ENCODE measurements at places on chromosomes 7 and 10.

- DNase-seq = no peak
These were observed 778.6 kb upstream of the C7orf33 start for GRCh38 chr7:147811923-147812322.

DNA sequence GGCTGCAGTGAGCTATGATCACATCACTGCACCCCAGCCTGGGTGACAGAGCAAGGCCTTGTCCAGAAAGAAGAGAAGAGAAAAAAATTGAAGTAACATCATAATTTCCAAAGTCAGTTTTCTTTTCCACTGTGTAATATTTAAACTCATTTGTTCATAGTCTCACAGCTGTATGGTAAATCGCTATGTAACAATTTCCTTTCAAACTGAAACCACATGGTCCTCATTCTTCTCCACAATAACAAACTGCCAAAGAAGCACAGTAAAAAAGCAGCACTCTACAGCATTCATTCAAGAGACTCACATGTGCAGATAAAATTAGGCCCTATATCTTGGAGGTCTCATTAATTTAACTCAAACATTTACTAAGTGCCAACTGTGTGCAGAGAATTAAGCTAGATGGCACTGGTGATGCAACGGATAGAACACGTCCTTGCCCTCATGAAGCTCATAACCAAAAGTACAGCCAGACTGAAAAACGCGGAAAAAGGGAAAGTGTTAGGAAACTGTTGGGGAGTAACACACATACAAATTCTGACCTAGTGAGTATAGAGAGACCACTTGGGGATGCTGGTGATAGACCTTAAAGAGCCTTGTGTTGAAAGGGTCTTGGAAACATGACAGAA, 174.0 kb upstream of the KCTD7 start:
- DNase-seq = no peak

GRCh38 chr10:53579773-53580172, 807.2 kb upstream of the MBL2 start:
- DNase-seq = no peak

GRCh38 chr10:132360766-132361447, 28.9 kb downstream of the LRRC27 start:
- DNase-seq = no peak

DNA sequence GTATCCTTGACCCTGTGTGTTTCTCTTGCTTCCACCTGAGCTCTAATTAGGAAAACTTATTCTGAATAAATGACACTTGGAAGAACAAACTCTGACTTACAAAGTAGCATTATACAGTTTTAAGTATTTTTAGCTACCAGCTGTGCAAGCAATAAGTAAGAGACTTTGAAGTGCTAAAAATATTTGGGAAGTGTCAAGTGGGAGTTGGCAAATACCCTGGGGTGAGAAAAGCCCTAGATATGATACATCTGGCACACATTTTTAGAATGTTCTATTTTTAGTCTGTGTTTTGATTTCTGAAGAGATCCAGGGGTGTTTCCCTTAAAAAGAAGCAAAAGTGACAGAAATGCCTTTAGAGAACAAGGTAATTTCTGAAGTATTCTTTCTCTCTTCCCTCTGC, 132.7 kb upstream of the TEX47 start:
- DNase-seq = no peak

- DNase-seq = no peak
These were observed 4.5 kb upstream of the CCDC6 start for GRCh38 chr10:59910867-59911266.

DNA sequence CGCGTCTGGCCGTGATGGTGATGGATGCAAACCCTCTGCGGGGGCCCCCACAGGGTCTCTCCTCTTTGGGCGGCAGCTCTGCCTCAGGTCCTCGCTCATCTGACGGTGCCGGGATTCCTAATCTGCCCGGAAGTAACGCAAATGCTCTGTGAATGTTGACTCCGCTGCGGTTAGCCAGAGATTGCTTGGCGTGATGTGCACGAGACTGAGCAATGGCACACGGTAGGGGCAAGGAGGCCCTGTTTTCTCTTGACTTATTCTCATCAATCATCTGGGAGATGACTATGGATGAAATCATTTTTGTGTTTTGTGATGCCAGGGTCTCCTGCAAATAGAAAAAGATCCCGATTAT, 116.5 kb upstream of the ADAM12 start:
- no peak for DNase-seq

- DNase-seq = peak; percentile 71
These were observed 20.7 kb upstream of the SPOCK2 start for GRCh38 chr10:72108830-72109635.

GRCh38 chr7:37081436-37081835, 357.1 kb upstream of the AOAH start:
- DNase-seq = no peak

GRCh38 chr7:132179080-132179430, 397.2 kb downstream of the PLXNA4 start:
- no peak for DNase-seq

- DNase-seq = no peak
These were observed 787.0 kb upstream of the C7orf33 start for GRCh38 chr7:147803606-147804005.

DNA sequence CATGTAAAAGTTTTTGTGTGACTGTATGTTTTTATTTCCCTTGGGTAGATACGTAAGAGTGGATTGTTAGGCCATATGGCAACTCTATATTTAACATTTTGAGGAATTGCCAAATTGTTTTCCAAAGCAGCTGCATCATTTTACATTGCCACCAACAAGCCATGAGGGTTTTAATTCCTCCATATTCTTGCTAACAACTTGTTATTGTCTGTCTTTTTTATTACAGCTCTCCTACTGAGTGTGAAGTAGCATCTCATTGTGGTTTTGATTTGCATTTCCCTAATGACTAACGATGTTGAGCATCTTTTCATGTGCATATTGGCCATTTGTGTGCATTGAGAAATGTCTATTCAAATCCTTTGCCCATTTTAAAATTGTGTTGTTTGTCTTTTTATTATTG, 94.9 kb downstream of the CARD11 start:
- DNase-seq = no peak

GRCh38 chr7:41701068-41701941, 1.6 kb downstream of the INHBA start:
- DNase-seq = no peak

DNA sequence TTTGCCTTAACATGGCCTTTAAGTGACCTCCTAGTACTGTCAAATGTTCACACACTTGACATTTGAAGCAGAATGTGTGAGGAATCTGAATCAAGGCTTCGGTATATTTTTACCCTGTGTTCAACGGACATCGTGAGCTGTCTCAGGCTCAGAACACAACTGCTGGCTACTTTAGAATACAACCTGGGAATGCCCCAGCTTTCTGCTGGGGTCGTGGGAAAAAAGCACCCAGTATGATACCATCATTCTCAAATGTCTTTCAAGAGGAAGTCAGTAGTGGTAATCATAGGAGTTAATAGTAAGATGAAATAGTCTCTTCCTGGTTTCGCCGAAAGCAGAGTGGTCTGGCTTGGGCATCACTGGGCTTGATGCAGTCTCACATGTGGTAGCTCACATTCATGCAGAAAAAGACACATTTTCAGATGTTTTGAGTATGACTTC, 67.2 kb downstream of the CREB5 start:
- no peak for DNase-seq

DNA sequence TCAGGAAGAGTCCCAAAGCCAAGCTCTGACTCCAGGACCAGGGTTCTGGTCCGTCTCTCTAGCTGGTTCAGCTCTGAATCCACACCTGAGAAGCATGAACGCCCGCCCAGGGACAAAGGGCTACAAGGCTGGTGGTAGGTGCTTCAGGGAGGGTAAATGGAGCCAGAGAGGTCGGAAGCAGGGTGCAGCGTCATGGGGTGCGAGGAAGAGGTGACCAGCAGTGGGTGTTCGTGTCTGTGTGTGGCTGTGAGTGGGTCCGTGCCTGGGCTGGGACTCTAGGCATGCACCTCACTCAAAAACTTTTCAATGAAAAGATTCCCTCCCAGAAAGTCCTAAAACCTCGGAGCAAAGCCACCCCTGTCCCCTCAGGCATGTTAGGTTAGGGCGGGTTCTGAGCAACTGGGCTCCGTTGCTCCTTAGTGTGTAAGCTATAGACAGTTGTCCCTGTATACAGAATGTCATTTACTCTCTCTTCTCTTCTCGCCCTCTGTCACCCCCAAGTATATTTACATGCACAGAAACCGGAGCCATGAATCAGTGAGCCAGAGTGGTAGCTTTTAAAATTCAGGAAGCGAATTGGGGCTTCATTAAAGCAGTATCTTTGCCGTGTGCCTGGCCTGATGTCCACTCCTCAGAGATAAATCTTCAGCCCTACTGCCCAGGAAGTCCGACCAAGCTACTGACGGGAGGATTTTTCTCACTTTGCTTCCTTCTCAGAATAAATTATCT, 12.3 kb upstream of the GATA3 start:
- no peak for DNase-seq

DNA sequence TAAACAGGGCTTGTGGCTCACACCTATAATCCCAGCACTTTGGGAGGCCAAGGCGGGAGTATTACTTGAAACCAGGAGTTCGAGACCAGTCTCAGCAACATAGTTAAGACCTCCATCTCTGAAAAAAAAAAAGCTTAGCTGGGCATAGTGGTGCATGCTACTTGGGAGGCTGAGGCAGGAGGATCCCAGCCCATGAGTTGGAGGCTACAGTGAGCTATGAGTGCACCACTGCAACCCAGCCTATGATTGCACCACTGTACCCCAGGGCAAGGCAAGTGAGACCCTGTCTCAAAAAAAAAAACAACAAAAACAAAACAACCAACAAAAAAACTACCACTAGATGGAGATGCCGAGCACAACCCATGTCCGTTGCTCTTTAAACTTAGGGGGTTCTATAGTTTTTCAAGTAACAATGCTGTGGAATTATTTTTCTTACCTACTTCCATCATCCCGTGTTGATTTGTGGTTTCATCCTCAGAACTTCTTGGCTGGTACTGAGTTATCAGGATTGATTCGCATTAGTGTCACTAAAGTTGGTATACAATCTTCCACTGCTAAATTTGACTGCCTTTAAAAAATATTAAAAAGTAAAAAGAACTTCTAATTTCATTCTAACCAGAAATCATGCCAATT, 12.2 kb upstream of the REPIN1 start:
- DNase-seq = no peak

- DNase-seq = no peak
These were observed 5.2 kb downstream of the STN1 start for GRCh38 chr10:103912759-103913158.

DNA sequence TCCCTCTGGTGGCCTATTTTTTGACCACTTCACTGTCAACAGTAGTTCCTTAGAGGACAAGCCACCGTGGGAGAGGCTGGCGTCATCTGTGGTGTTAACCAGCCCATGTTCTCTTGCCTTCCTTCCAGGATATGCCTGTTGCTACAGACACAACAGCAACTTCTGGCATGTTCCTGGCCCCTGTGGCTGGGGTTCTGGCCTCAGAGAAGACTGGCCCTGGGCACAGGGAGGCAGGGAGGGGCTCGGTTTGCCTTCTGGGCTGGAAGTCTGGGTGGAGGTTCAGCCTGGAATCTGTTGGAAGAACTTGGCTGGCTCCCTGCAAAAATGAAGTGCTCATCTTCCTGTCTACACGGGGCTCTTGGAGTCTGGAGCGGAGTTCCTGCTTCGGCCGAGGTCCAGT, 25.7 kb downstream of the GOLGA7B start:
- DNase-seq = no peak
